Prostate gland (tissue), 2 donors: ENCODE measurements at places on chromosomes 5 and 9. TPM values are rescaled to one million over a fixed set of nuclear protein-coding genes. Genes with fewer than 3 reads are reported as not detected.

- no peaks in the 10 kb centered on the region for H3K4me1 ChIP-seq
- no peaks in the 10 kb centered on the region for H3K27me3 ChIP-seq
- no peak overlapping the region for H3K27ac ChIP-seq
- no peak overlapping the region for H3K4me3 ChIP-seq
- H3K36me3 ChIP-seq: no peaks in the 10 kb centered on the region
- DNase-seq: no peak
These were observed 240.3 kb downstream of the TLE4 start for GRCh38 chr9:79812099-79812498.

DNA sequence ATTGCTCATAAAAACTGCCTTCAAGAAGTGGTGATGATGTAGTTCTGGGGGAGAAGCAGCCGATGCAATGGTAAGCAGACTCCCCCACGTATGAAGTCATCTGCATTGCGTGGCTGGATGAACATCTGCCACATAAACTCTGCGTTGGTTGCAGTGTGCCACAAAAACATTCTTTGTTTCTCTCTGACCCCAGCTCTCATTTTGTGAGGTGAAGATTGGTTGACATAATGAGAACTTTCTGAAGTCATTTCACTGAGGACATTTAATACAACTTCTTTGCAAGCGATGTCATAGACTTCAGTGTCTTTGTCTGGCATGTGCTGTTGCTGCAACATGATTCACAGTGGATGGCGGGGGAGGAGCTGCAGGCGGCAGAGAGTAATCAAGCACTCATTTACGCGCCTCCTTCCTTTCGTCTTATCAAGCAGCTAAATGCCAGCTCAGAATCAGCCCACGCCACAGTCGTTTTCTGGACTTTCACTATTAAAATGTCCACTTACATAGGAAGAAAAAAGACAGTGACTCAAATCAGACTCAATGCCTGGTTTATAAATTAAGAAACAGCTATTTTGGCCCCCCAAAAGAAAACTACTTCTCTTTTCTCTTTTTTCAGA lies 91.5 kb upstream of the NFIL3 start:
- no peaks in the 10 kb centered on the region for H3K4me1 ChIP-seq
- H3K27ac ChIP-seq: no peak overlapping the region
- no peak overlapping the region for H3K4me3 ChIP-seq
- no peaks in the 10 kb centered on the region for H3K27me3 ChIP-seq

- DNase-seq: no peak
- no peaks in the 10 kb centered on the region for H3K4me1 ChIP-seq
- H3K27me3 ChIP-seq: no peaks in the 10 kb centered on the region
- H3K4me3 ChIP-seq: peak within 1 kb of the TSS; percentile 56
These were observed at the start of gene NR2F1 for GRCh38 chr5:93582677-93583438. Gene NR2F1 (plus strand): TSS chr5:93583222. CDS start chr5:93585024, 1,802 bp downstream.

DNA sequence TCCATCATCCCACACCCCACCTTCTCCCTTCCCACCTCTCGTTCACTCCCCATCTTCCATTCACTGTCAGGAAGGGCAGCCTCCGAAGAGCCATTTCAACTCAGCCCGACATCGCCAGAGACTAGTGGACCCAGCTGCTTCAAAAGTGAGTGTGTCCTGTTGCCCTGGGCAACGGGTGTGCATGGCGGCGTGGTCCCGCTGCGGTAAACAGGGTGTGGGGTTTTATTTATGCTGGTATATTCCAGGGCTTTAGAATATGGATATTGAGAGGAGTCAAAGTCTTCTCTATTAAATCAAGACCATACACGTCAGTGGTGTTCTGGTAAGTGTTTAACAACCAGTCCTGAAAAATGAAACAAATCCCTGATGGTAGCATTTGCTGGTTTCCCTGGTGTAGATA lies 274.5 kb downstream of the MAST4 start:
- H3K36me3 ChIP-seq: no peaks in the 10 kb centered on the region
- H3K27me3 ChIP-seq: no peaks in the 10 kb centered on the region
- DNase-seq: no peak
- no peak overlapping the region for H3K27ac ChIP-seq
- peaks cover 4% of the 10 kb centered on the region for H3K4me1 ChIP-seq
- no peak overlapping the region for H3K4me3 ChIP-seq

DNA sequence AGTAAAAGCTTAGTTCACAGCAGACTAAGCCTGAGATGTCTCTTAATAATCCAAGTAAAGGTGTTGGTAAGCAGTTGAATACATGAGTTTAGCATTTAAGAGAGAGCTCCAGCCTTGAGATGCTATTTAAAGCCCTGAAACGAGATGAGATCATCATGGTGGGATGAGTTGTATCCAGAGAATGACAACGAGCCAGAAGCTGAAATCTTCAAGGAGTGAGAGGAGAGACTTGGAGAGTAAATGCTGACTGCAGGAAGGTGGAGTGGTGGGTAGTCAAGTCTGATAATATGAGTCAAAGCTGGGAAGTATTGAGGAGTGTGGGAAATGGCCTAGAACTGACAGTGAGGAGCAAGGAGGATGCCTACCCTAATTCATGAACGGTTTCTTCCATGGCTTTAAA lies 53.7 kb downstream of the PLAC8L1 start:
- no peaks in the 10 kb centered on the region for H3K36me3 ChIP-seq
- H3K4me1 ChIP-seq: peaks cover 4% of the 10 kb centered on the region
- no peak overlapping the region for H3K27ac ChIP-seq
- H3K27me3 ChIP-seq: no peaks in the 10 kb centered on the region

GRCh38 chr9:22240619-22241018 lies 206.0 kb upstream of the DMRTA1 start:
- no peak overlapping the region for H3K4me3 ChIP-seq
- no peak for DNase-seq
- no peaks in the 10 kb centered on the region for H3K27me3 ChIP-seq
- H3K36me3 ChIP-seq: no peaks in the 10 kb centered on the region
- no peaks in the 10 kb centered on the region for H3K4me1 ChIP-seq
- H3K27ac ChIP-seq: no peak overlapping the region

DNA sequence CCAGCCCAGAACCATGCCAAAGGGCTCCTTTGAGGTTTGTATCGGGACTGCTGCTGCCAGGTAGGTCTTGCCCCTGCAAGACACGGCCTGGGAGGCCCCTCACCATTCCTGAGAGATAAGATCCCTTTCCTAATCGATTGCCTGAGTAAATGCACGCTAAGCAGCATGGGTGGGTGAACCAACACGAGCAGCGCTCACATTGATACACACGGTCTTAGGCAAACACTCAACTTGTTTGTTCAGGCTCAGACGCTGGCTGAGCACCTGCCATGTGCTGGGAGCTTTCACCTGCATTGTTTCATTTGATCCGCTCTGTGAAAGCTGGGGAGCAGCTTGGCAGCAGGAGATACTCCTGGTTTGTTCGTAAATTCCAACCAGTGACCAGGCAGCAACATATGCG lies 76.9 kb upstream of the NEURL1B start:
- no peaks in the 10 kb centered on the region for H3K36me3 ChIP-seq
- no peaks in the 10 kb centered on the region for H3K27me3 ChIP-seq
- H3K4me1 ChIP-seq: peaks cover 25% of the 10 kb centered on the region
- H3K4me3 ChIP-seq: no peak overlapping the region
- peak; percentile 70 for DNase-seq

- DNase-seq: no peak
- no peaks in the 10 kb centered on the region for H3K27me3 ChIP-seq
- no peak overlapping the region for H3K27ac ChIP-seq
- H3K4me3 ChIP-seq: no peak overlapping the region
These were observed 93.1 kb downstream of the MED27 start for GRCh38 chr9:131986576-131986975.

GRCh38 chr9:107895501-107896001 lies 406.0 kb upstream of the KLF4 start:
- no peaks in the 10 kb centered on the region for H3K27me3 ChIP-seq
- DNase-seq: no peak
- no peaks in the 10 kb centered on the region for H3K36me3 ChIP-seq
- no peaks in the 10 kb centered on the region for H3K4me1 ChIP-seq
- no peak overlapping the region for H3K27ac ChIP-seq
- H3K4me3 ChIP-seq: no peak overlapping the region

GRCh38 chr9:136978073-136978864 lies 965 bp downstream of the PTGDS start:
- DNase-seq: peak; percentile 45
- H3K36me3 ChIP-seq: no peaks in the 10 kb centered on the region
- peak overlapping the region; percentile 41 for H3K4me3 ChIP-seq
- H3K27me3 ChIP-seq: no peaks in the 10 kb centered on the region
- peak overlapping the region; percentile 61 for H3K27ac ChIP-seq

DNA sequence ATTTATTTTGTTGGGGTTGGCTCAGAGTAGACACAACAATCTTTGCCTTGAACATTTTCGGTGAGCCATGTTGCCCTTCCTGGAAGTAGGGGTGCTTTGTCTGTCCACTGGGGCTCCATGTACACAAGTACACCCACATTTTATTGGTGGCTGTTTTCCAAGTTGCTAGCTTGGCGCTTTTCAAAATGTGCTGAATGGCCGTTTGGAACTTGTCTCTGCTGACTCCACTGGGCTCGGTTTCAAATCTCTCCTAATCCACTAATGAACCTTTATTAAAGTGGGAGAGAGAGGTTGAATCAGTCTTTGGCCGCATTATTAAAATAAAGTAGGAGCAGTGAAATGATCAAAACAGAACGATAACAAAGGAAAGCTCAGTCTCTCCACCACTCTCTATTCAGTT lies 64.6 kb upstream of the TAF11L2 start:
- no peaks in the 10 kb centered on the region for H3K36me3 ChIP-seq
- H3K4me3 ChIP-seq: no peak overlapping the region
- no peak for DNase-seq
- H3K4me1 ChIP-seq: no peaks in the 10 kb centered on the region
- no peaks in the 10 kb centered on the region for H3K27me3 ChIP-seq

DNA sequence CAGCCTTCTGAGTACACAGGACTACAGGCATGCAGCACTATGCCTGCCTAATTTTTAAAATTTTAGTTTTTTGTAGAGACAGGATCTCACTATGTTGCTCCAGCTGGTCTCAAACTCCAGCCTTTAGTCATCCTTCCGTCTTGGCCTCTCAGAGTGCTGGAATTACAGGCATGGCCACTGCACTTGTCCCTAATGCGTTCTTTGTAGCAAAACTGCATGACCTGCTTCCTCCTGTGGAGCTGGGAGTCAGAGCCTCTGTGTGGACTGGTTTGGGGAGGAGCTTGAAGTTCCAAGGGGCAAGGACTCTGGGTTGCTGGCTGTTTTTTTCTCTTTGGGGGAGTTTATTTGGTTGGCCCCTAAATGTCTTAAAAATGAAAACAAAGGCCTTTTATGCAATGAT lies 22.7 kb upstream of the ANKRD34B start:
- DNase-seq: no peak
- no peaks in the 10 kb centered on the region for H3K4me1 ChIP-seq
- H3K27ac ChIP-seq: no peak overlapping the region
- H3K27me3 ChIP-seq: no peaks in the 10 kb centered on the region

GRCh38 chr9:105828171-105828570 lies 133.8 kb downstream of the TMEM38B start:
- no peak overlapping the region for H3K4me3 ChIP-seq
- H3K36me3 ChIP-seq: no peaks in the 10 kb centered on the region
- no peak for DNase-seq
- H3K27me3 ChIP-seq: no peaks in the 10 kb centered on the region

GRCh38 chr9:9791611-9792010 lies 821.2 kb downstream of the PTPRD start:
- no peaks in the 10 kb centered on the region for H3K36me3 ChIP-seq
- no peaks in the 10 kb centered on the region for H3K27me3 ChIP-seq
- DNase-seq: no peak
- no peaks in the 10 kb centered on the region for H3K4me1 ChIP-seq
- H3K27ac ChIP-seq: no peak overlapping the region

DNA sequence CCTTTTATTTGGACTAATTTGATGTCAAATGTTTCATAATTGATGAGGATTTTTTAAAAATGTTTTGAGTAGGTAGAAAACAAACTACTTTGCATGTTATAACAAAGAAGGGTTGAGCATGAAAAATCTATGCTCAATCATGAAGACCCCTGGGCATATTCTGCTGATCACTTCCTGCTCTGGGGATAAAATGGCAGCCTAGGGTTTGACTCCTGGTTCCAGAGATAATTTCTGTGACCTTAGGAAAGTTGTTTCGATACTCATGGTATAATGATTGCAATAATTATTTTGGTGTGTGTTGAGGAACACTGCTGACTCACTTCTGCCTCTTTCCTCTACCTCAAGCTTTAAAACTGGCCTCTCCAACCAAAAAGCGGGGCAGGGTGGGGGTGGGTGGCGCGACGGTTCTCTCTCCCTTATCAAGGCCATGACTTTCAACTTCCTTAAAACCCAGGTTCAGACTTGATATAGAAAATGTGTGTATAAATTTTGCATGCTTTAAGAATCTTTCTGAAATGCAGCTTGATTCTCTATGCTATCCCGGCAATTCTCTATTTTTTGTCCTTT lies 6.0 kb upstream of the PIP5K1B start:
- no peak for DNase-seq
- no peaks in the 10 kb centered on the region for H3K36me3 ChIP-seq
- no peaks in the 10 kb centered on the region for H3K27me3 ChIP-seq
- H3K4me1 ChIP-seq: no peaks in the 10 kb centered on the region
- no peak overlapping the region for H3K4me3 ChIP-seq

DNA sequence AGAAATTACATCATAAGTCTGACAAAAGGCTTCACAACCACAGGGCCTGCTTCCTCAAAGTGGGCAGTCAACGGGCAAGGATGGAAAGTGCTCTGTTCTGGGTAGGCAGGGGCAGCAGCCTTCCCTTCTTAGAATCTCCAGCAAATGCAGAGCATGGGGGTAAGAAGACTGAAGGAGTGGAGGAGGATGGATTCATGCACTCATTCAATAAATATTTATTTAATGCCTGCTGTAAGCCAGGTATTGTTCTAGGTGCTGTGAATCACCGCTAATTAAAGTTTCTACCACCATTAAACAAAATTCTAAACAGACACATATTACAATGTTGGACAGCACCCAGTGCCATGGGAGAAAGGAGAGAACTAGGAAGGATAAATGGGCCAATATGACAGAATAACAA lies 195.6 kb downstream of the ELAVL2 start:
- no peaks in the 10 kb centered on the region for H3K27me3 ChIP-seq
- no peak for DNase-seq
- no peak overlapping the region for H3K4me3 ChIP-seq
- no peaks in the 10 kb centered on the region for H3K4me1 ChIP-seq
- no peak overlapping the region for H3K27ac ChIP-seq

GRCh38 chr9:135926402-135927194 lies 19.3 kb upstream of the CAMSAP1 start:
- no peaks in the 10 kb centered on the region for H3K36me3 ChIP-seq
- H3K27ac ChIP-seq: no peak overlapping the region
- no peak for DNase-seq
- H3K4me1 ChIP-seq: no peaks in the 10 kb centered on the region
- no peak overlapping the region for H3K4me3 ChIP-seq

GRCh38 chr5:10654566-10654965 lies 90.7 kb downstream of the ANKRD33B start:
- H3K36me3 ChIP-seq: no peaks in the 10 kb centered on the region
- no peak for DNase-seq
- no peak overlapping the region for H3K4me3 ChIP-seq

GRCh38 chr9:113673726-113674125 lies 202.4 kb upstream of the ZNF618 start:
- no peak for DNase-seq
- H3K36me3 ChIP-seq: no peaks in the 10 kb centered on the region
- no peaks in the 10 kb centered on the region for H3K4me1 ChIP-seq
- no peak overlapping the region for H3K27ac ChIP-seq
- H3K27me3 ChIP-seq: no peaks in the 10 kb centered on the region

GADD45G gene
- total RNA-seq: 88.5 TPM

SKP2 gene
- 7.8 TPM for total RNA-seq

OR1L1 gene
- total RNA-seq: not detected

CDX1 gene
- total RNA-seq: not detected

SPAG8 gene
- 0.68 TPM for total RNA-seq
